ENCODE measurements at places on chromosomes 6 and 20.

DNA sequence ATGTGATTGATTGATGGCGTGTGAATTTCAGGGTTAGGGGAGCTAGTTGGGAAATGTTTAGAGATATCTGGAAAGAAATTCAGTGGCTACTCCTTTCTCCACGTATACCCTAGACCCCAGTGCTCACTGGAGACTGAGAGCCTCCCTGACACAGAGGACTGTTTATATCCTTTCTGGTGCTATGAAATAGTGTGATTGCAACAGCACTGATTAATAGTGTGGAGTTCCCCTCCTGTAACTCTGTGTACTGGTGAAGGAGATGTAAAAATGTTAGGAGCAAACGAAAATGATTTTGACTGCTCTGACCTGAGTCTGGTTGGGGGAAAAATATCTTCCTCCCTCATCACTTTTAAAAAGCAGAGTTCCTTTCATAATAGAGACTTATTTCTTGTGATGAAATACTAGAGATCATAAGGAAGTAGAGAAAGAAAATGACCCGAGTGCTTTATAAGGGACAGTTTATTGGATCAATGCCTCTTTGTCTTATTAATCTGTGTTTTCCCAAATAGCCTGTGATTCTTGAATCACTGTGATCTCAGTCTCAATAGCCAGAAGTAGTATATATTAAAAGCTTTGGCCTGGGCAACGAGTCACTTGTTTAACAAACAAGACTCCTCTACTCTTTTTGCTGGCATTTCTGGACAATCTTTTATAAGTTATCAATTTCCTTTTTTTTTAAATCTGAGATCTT is 92.3 kb downstream of the RNF182 start:
- DNase-seq, result no peak

- DNase-seq, result no peak
Observed at GRCh38 chr6:143885116-143885515, 20.8 kb downstream of the ZC2HC1B start.

- no peak for DNase-seq
Observed at GRCh38 chr20:1953621-1954020, 40.2 kb downstream of the PDYN start.

- peak; percentile 18 for DNase-seq
Observed at GRCh38 chr6:70413992-70414494, 735 bp downstream of the FAM135A start.

GRCh38 chr20:47400685-47401084 is 44.2 kb upstream of the ZMYND8 start:
- no peak for DNase-seq

DNA sequence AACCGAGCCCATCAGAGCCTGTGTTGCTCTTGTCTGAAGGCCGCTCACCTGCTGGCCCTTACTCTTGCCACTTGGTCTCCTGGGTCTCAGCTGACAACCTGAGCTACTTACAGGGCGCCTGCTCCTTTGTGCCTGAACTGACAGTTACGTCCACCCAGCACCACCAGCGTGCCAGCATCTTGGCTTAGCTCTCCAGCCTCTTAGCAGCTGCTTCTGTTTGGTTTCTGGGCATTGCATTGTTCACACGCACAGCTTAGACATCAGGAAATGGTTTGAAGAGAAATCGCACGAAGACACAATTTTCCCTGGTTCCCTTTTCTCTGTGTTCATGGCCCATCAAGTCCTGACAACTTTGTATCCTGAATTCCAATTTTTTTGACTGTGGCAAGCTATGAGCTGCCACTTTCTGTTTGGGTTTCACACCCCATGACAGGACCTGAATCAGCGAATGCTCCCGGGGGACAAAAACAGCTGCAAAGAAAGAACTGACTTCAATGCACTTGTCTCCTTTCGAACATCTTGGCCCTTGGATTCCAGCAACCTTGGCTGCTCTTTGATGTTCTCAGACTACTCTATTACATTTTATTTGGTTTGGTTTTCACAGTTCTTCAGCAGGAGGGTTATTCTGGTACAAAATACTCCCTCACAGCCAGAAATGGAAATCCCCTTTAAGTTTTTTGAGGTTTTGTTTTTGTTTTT is 45.2 kb upstream of the LY86 start:
- DNase-seq, result no peak

DNA sequence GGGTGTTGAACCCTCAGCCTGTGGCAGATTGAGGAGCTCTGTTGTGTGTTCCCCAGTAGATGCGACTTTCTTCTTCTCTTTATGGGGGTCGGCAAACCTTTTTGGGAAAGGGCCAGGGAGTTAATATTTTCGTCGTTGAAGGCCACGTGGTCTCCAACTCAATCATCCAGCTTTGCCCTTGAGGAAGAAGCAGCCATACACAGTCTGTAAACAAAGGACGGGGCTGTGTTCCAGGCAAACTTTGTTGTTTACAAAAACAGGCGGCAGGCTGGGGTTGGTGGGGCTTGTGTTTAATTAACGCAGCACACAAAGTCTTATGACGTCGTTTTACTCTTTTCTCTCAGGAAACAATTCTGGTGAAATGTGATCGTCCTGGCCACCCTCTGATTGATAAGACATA is 20.2 kb downstream of the KIF25 start:
- no peak for DNase-seq

DNA sequence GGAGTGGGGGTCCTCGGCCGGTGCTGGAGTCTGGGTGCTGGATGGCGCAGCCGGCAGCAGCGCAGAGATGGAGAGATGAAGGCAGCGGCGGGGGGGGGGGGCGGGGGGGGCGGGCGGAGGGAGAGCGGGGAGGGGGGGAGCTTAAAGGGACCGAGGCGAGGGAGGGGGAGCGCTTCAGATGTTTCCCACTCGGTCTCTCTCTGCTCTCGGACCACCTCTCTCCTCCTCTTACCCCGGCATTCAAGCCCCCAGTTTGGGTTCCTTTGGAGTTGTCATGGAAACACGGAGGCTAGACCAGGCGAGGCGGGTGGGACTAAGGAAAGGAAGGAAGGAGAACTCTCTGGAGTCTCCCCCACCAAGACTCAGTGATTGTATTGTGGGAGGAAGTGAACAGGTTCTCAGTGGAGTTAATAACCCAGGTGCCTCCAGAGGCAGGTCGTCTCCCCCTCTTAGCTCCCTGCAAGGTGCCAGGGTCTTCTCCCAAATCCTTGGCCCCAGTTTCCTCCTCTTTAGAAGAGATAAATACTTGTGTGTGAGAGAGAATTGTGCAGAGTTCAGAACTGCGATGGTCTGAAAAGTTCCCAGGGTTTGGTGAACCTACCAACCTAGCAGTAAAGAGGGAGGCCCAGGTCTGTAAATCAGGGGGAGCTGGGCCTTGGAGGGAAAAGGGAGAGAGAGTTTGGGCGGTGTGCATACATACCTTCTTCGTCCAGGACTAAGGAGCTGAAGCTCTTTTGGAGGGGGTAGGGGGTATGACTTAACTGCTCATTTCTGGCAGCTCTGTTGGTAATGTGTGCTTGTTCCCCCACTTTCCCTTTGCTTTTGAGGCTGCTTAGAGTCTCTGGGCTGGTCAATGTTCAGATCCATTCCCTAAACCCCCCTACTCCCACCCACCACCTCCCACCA is at the start of gene PRRT1:
Gene PRRT1, minus strand, starts transcription at position 77 of the 906 bp plus-strand sequence. CDS start 112 bp downstream, outside the sequence.
- no peak for DNase-seq

DNA sequence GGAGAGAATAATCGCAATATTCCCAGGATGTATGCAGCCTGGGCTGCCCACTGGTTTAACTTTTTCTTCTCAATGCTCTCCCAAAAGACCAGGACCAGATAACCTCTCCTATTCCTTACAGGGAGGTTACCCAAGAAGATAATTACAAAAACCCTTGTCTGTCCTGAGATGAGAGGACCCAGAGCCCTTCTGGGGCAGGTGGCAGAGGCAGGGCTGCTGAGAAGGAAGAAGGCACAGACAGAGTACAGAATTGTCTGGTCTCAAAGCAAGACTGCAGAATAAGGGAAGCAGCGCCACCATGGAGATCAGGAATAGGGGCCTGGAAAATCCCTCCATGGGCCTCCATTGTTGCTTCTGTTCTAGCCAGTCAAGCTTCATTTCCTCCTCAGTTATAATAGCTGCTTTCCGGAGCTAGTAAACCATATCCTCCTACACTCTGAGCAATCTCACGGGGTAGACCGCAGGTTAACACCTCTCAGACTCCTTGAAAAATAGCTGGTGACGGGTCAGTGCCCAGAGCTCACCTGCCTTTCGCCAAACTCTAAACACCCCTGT is 463 bp upstream of the HLA-DMB start:
- no peak for DNase-seq

DNA sequence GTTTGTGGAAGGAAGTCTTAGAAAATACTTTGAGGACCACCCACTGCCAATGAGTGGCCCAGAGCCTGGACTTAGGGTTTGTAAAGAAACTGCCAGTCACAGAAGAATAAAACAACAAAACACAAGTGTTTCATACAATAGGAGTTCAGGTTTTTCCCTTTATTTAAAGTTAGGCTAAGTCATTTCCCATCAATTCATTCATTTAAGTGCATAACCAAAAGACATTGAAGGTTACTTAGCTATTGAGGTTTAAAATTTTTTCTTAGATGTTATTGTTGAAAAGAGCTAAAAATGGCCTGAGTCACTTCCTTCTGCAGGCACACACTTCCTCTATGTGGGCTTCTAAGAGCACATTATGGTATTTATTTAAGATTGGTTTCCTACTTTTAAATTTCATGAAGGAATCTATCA is 54.2 kb downstream of the ARMC2 start:
- peak; percentile 66 for DNase-seq

GRCh38 chr6:20600831-20601230 is 66.6 kb downstream of the CDKAL1 start:
- DNase-seq, result no peak

GRCh38 chr20:7742479-7742878 is 197.8 kb downstream of the HAO1 start:
- peak; percentile 67 for DNase-seq

DNA sequence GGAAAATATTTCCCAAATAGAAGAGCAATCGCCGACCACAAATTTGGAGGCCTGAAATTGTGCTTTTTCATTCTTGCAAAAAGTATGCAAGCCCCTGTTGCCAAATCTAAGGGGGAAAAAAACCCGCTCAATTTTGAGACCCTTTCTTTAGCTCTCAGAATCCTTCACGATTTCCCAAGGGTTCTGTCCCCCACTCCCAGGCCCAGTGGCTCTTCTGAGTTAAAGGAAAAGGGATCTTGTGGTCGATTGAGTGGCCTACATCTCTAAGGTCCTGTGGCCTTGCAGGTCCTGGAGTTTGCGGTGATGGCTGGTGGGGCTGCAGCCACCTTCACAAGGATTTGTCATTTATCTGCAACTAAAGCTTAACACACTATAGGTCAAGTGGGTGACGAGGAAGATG is 1.8 kb downstream of the PAX1 start:
- DNase-seq, result no peak

DNA sequence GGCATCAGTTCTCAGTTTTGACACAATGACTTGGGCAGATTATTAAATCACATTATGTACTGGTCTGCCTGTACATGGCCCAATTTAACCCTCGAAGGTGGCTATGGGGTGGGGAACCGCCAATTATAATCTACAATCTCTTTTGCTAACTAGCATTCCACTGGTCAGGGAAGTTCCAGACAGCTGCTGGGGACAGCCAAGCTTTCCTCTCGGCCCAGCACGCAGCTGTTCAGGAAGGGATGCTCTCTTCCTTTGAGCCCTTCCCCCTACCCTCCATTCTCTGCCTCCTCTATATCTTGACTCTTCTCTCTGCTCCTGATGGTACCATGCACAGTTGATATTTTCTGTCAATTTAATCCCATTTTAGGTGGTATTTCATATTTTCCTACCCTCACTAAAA is 233.5 kb upstream of the AGPAT4 start:
- no peak for DNase-seq

- DNase-seq, result no peak
Observed at GRCh38 chr6:157424491-157425020, 43.6 kb downstream of the ZDHHC14 start.

DNA sequence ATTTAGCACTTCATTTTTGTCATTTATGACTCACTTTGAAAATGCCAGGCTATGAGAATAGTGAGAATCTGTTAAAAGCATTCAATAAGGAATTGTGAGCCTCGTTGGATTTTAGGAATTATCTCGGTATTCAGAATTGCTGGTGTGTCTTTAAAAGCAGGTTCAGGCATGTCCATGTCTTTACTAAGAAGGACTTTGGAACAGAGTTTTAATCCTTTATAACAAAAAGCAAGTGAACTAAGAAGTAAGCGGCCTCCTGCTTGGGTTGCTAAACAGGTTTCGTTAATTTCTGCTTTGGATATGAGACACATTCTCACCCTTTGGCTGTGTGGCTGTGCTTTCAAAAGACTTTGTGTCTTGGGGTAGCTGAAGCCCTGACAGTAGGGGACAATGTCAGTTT is 74.9 kb downstream of the IGF2R start:
- no peak for DNase-seq

GRCh38 chr6:116165596-116165995 is 39.7 kb upstream of the COL10A1 start:
- DNase-seq, result no peak

GRCh38 chr20:16444057-16444777 is 129.0 kb downstream of the KIF16B start:
- peak; percentile 56 for DNase-seq

- DNase-seq, result peak; percentile 13
Observed at GRCh38 chr6:15754035-15754705, 91.3 kb upstream of the DTNBP1 start.

- no peak for DNase-seq
Observed at GRCh38 chr6:52645976-52646375, 24.9 kb upstream of the TMEM14A start.

GRCh38 chr6:149472241-149472640 is 12.6 kb downstream of the ZC3H12D start:
- no peak for DNase-seq

DNA sequence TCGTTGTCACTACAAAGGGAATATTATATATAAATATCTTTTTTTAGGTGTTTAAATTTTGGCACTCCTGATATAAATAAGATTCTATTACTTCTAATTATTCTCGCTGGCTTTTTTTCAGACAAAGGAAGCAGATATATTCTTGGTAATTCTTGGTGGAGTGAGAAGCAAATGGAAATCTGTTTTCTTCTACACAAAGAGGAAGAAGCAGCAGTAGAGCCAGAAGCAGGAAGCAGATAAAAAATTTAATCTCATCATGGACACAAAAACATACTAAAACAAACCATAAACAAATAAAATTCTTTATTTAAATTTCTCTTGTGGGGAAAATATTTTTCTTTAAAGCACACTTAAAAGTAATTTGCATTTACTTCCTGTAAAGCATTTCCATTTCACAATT is 3.7 kb upstream of the KIAA0319 start:
- no peak for DNase-seq

GRCh38 chr6:119274197-119274595 is 75.4 kb downstream of the MAN1A1 start:
- no peak for DNase-seq
